HuH-7.5 (cell line): ENCODE measurements at places on chromosomes 11 and 22.

GRCh38 chr11:16173798-16174197, 182.5 kb downstream of the SOX6 start:
- DNase-seq: no peak

DNA sequence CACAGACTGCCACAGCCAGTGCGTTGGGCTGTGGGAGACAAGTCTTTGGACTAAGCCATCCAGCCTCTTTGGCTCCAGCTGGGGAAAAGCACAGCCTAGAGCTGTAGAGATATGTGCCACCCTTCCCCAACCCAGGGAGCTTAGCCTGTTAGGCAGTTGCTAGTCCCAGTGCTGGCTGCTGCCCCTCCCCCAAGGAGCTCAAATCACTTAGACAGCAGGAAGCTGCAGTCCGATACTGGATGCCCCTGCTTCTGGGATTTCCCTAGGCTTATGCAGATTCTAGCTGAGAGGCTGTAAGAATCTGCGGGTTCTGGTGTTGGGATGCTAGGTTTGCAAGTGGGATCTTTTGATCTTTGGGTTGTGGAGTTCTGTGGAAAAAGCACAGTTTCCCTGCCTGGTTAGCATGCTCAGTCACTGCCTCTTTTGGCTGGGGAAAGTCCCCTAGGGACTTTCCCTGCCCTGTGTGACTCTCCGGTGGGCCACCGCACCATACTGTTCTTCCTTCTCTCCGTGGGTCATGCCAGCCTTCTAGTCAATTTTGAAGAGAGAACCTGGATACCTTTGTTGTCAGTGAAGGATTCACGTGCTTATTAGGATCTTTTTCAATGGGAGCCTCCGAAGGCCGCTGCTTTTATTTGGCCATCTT, 792.0 kb downstream of the KCNA4 start:
- no peak for DNase-seq

DNA sequence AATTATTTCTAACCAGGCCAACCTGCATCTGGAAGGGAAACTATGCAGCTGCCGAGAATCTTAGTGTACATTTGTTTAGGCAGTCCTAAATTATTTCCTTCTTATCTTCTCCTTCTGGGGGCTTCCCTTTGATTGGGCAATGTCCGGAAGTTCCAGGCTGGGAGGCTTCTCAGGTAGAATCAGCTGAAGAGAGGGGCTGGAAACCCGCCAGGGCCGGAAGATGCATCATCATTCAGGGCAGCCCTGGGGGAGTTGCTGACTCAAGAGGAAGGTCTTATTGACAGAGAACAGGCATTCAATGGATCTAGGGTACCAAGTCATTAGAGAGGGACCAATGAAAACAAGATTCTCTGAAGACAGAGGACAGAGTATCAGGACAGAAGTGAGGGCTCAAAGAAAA, 150.7 kb downstream of the BLID start:
- DNase-seq: no peak

DNA sequence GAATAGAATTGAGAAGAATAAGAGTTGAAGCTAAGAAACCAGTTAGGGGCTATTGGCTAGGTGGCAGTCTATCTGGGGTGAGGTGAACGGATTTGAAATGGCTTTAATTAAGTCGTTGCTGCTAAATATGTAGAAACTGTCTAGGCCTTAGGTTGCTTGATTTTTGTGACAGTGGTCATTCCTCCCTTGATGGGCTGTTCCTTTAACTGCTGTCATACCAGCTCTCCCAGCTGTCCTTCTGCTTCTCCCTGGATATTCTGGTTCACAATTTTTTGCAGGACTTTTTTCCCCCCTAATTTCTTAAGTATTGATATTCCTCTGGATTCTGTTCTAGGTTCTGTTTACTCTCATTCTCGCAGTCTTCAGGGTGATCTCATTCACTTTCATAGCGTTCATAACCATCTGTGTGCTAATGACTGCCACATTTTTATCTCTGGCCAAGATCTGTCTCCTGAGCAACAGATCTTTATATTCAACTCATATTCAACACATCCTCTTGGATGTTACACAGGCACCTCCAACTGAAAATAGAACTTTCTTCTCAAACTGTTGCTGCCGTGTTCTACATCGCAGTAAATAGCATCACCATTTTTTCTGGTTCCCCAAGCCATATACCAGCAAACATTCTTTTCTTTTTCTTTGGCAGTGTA, 134.1 kb downstream of the UVRAG start:
- no peak for DNase-seq

DNA sequence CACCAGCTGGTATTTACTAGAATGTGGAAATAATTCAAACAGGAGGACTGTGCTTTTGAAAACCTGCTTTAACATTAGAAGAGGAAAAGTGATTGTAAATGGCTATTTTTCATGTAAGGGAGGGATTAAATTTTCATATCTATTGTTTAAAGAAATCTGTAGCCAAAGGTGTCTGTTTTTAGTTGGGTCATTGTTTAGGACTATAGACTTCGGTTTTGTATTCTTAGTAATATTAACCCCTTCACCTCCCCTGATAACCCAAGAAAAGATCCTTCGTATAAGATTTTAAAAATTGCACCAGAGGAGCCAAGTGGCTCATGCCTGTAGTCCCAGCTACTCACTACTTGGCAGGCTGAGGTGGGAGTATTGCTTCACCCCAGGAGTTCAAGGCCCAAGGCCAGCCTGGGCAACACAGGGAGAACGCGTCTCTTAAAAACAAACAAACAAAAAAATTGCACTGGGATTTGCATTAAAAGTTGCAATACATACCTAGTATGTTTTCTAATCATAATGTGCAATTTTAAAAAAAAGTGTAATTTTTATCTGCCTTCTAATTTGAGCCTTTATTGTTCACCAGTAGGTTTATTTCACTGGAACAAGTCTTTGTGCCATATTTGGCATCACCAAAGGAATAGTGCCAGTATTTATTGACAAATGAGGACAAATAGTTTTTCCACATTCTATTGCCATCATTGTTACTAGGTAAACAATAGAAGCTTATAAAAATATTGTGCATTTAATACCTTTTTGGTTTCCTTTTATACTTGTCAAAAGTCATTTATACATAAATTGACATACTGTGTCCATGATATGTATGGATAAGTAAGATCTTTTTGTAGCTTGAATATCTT, 34.3 kb downstream of the MTMR3 start:
- DNase-seq: no peak

- DNase-seq: no peak
Measured at GRCh38 chr11:44188643-44189042, 93.2 kb downstream of the EXT2 start.

DNA sequence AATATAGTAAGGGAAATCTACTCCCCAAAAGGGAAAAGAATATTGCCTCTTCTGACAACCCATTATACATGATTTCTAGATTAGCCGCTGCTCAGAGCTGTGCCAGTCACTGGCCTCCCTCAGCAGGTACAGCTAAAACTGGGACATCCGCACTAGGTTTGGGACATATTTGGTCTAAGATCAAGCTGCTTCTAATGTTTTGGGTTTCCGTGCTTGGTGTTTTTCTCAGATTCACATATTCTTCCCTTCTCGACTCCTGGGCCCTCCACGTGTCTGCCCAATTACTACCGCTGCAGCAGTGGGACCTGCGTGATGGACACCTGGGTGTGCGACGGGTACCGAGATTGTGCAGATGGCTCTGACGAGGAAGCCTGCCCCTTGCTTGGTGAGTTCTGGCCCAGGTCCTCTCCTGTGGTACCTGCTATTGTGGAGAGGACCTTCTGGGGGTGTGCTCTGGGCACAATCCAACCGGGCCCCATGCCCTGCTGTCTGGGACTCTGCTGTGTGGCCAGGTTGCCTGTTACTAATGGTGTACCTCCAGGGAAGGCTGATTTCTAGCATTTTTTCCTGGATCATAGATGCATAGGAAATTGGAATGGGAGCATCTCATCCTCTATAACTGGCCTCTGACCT, 138.1 kb upstream of the SORL1-AS1 start:
- no peak for DNase-seq

DNA sequence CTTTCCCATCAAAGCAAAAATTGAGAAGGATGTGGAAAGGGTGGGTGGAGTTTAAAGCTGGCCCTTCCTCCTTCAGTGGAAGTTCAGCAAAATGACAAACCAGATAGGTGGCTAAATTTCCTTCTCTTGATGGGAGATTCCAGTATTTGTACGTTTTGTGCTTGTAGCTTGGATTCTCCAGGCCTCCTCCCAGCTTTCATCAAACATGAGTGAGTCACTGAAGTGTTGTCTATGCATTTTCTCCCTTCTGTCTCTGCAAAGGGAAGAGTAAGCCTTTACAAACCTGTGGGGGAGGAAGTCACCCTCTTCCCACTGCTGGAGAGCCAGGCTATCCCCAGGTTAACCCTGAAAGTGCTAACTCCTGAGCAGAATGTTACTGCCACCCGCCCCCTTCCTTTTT, 6.4 kb downstream of the MARK2 start:
- DNase-seq: no peak
